ENCODE measurements at places on chromosomes 1 and 21.

- DNase-seq: no peak
These were observed 78.4 kb downstream of the CASZ1 start for GRCh38 chr1:10718083-10718415.

DNA sequence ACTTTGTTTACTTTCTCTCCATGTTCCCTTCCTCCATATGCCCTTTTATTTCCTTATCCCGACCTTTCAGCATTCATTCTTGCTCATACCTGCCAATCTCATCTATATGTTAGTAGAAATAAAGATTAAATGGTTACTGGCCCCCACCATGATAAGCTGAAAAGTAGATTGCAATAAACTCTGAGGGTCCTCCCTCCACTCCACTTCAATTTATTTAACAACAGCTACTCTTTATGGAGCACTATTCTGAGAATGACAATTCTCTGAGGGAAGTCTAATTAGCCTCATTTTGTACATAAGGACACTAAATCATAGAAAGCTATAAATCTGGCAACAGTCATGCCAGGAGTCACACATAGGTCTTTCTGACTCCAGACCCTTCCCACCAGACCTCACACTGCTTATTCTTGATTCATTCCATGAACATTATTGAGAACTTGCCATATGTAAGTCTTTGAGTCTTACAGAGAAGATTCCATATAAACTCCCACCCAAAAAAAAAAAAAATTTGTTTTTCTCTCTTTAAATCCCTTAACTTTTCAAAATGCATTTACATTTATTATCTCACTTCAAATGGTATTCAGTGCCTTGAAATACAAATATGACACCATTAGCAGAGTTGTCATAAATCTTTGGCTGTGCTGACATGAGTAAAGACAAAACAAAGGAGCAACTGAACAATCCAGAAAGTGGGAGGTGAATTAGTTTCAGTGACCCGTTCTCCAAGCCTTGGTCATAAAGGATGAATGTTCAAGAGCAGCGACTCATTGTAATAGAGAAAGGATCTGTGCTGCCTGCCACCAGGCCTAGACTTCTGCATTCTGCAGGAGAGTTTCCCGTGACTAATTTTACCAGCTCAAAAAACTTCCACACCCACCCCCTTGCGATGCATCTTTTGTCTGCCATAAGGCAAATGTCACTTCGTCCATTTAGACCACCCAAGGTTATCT is 28.5 kb downstream of the PALMD start:
- DNase-seq: no peak

GRCh38 chr21:31766899-31767298 is 35.0 kb upstream of the SCAF4 start:
- no peak for DNase-seq

DNA sequence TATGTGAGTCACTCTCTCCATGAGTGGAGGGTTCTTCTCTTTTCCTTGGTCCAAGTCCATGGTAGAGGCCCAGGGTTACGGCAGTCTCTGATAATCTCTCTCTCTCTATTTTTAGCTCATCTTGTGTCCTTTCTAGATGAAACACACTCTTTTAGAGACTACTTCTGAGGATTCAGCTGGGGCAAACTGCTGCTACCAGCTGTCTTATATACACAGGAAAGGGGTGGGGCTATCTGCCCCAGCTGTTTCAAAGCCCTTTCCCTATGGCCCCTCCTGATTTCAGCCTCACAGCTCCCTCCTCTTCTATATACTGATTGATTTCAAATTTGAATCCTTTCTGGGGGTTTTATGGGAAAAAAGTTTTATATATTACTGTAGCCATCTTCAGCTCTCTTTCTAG is 324.8 kb downstream of the RWDD3 start:
- DNase-seq: no peak
